ENCODE measurements at places on chromosomes 5 and 9. TPM values are rescaled to one million over a fixed set of nuclear protein-coding genes. Genes with fewer than 3 reads are reported as not detected.
A peak's percentile ranks its signal among the peaks of the same experiment; 100 is the strongest.

Gene LIFR
- 59.7 TPM for total RNA-seq

Gene ABCA1
- total RNA-seq: 8.3 TPM

Gene OTULINL
- 4.9 TPM for total RNA-seq

Gene GLRA1
- not detected for total RNA-seq

Gene HTR1A
- total RNA-seq: not detected

Gene FIBCD1
- total RNA-seq: 1.0 TPM

Gene ABLIM3
- 106 TPM for total RNA-seq

Gene LCN9
- total RNA-seq: not detected

GRCh38 chr9:100602342-100602801 lies 24.5 kb downstream of the CAVIN4 start:
- DNase-seq: no peak

DNA sequence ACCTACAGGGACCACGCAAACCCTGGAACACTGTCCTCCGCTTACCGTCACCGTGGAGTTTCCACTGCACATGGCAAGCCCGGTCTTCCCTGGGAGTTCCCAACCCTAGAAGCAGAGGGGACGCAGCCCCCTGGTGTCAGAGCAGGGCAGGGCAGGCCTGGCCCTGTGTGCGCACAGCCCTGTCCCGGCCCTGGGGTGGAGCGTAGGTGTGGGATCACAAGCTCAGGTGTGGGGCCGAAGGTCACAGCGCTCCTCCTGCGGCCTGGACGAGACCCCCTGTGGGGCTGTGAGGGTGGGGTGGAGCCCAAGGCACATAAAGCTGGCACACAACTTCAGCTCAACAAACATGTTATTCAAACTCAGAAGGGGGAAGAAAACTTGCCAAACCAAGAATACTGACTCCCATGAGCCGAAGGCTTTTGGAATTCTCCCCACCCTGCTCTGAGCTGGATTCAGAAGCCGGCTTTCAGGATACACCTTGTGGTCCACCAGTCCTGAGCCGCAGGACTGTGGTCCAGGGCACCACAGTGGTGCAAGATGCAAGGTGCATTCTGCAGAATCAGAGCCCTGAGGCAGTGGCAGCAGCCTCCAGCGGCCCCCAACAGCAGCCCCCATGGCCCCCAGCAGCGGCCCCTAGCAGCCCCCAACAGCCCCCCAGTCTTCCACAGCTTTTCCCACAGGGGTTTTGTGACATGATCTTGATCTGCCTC lies 11.8 kb upstream of the EXOC3 start:
- DNase-seq: no peak

- DNase-seq: no peak
Measured at GRCh38 chr9:79233542-79233941, 338.2 kb upstream of the TLE4 start.

DNA sequence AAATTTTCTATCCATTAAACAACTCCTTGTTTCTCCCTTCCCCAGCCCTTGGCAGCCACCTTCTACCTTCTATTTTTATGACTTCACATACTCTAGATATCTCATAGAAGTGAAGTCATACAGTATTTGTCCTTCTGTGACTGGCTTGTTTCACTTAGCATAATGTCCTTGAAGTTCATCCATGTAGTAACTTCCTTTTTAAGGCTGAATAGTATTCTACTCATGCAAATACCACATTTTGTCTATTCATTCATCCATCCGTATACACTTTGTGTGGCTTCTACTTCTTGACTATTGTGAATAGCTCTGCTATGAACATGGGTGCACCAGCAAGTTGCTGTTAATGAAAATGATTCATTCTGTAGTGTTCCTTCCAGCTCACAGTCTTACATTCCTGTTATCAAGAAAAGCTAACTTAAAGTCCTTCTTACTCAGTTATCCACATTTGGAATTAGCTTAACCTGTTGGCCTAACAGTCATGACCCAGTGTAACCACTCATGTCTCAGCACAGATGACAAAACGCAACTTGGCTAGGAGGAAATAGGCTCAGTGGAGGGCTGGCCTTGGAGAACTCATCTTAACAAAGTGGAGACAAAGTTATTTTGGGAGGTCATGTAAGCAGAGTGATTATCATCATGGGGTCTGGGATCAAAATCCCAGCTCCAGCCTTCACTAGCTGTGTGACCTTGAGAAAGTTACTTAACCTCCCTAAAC lies 129.7 kb upstream of the MAP3K1 start:
- no peak for DNase-seq

- no peak for DNase-seq
Measured at GRCh38 chr5:107671742-107672210, 1.0 kb upstream of the EFNA5 start.

GRCh38 chr9:119050281-119050680 lies 319.0 kb downstream of the BRINP1 start:
- no peak for DNase-seq

- peak; percentile 94 for DNase-seq
Measured at GRCh38 chr9:128635266-128636023, 21.2 kb downstream of the DYNC2I2 start.

DNA sequence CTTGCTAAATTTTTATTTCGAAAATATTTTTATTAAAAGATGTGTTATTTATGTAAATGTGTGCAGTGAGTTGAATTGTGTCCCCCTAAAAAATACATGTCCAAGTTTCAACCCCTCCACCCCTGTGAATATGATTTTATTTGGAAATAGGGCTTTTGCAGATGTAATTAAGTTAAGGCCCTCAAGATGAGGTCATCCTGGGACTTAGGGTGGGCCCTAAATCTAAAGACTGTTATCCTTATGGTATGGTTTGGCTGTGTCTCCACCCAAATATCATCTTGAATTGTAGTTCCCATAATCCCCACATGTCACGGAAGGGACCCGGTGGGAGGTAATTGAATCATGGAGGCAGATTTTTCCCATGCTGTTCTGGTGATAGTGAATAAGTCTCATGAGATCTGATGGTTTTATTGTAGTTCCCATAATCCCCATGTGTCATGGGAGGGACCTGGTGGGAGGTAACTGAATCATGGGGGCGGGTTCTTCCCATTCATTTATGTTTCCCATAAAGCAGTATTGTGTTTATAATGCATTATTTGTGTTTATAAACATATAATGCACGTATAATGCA lies 1.5 kb upstream of the TMED7 start:
- no peak for DNase-seq

DNA sequence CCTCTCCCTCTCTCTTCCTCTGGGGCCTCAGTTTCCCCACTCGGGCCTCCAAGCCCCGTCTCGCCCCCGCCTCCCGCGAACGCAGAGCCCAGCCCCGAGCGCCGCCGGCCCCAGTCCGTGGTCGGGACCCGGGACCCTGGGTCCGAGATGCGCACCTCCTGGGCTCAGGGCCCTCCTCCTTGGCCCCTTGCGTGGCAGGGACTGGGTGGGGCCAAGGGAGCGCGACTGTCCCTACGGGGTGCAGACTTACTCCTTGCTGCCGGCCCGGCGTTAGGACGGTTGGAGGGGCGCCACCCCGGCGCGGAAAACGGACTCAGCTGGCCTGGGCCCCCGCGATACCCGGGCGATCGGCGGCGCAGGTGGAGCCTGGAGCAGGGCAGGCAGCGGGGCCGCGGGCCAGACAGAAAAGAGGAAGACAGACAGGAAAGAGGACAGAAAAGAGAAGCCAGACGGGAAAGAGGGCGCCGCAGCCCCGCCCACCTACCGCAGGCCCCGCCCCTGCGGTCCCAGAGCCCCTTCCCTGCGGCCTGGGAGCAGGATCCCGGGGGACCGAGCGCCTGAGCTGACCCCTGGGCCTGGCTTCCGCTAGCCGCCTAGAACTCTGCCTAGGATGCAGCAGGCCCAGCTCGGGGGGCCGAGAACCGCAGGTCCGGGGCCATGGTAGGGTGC lies at the start of gene GBGT1:
TSS of gene GBGT1 (minus strand) at position 411 of the 669 bp plus-strand sequence. CDS start 1,502 bp downstream, outside the sequence.
- DNase-seq: peak; percentile 78

DNA sequence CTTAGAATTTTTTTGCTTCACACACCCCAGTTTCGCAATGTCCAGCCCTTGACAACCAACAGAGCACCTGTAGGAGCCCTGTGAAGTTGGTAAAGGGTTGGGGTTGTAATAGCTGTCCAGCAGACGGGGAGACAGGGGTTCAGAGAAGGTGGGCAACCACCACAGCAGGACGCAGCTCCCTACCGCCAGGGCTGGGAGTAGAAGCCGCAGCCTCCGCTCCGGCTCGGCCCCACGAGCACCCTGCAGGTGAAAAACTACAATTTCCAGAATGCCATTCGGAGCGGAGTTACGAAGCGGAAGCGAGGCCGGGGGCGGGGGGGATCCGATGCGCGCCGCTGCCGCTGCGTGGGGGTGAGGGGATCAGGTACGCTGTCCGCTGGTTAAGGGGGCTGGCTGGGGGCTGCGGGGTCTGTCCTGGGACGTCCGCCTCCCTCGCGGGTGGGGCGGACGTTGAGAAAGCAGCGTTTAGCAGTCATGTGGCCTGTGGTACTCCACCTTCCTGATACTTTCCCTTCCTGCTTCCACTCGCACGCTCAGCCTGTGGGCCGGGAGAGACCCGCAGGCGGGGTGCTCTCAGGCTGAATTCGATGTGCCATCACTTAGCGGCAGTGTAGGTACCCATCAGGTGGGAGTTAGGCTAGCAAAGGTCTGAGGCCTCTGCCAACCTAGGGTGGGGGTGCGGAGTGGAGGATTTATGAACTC lies at the start of gene TRMT10B:
TSS of gene TRMT10B (plus strand) at position 317 of the 702 bp plus-strand sequence. CDS start 8,127 bp downstream, outside the sequence.
- DNase-seq: peak; percentile 77

DNA sequence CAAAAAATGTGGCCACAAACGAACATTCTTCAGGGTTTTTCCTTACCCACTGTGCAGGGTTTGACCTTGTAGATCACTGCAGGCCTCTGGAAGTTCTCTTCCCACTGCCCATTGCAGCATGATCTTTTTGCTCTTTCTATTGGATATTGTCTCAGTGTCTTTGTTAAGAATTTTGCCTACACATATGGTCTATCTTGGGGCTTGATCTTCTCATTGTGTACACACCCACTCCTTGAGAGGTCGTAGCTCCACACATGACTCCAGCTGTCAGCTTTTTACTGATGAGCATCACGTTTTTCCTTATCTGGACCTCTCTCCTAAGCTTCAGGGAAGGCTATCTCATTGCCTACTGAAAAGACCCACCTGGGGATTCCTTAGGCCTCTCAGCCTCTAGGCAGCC lies 3.0 kb upstream of the GLRX start:
- no peak for DNase-seq

DNA sequence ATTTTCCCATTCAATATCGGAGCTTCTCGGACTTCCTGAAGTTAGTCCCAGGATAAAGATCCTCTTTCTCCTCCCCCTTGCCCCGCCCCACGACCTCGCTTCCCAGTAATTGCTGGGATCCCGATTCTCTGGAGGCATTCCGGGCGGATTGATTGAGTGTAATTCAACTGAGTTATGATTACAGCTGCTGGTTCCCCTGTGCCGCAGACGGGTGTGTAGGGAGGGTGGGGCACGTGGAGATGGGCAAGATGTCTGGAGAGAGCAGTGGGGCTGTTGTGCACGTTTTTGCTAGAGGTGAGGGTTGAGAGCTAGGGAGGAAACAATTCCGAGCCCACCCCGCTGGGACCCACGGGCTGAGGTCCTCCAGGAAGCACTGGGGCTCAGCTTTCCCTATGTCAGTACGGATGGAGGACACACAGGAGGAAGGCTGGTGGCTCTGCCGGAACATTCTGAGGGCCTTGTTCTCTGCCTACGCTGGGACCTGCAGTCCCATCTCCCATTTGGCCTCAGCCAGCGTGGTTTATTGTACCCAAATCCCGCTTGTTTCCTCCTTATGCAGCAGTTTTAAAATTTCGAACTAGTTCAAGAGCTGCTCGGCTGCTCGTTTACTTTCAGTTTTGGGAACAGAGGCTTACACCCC lies 2.4 kb upstream of the DMRT2 start:
- DNase-seq: no peak

DNA sequence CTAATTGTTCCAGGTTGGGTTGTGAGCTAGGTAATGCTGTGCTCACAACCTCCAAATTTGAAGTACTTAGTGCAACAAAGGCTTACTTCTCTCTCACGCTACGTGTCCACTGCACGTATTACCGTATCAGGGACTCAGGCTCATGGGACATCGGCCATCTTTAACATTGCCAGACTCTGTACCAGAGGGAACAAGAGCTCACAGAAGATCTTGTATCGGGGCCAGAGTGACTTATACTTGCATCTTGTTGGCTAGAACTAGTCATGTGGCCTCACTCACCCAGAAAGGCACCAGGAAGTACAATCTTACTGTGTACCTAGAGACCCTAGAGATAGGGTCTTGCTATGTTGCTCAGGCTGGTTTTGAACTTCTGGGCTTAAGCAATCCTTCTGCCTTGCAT lies 81.1 kb upstream of the KLF9 start:
- no peak for DNase-seq

DNA sequence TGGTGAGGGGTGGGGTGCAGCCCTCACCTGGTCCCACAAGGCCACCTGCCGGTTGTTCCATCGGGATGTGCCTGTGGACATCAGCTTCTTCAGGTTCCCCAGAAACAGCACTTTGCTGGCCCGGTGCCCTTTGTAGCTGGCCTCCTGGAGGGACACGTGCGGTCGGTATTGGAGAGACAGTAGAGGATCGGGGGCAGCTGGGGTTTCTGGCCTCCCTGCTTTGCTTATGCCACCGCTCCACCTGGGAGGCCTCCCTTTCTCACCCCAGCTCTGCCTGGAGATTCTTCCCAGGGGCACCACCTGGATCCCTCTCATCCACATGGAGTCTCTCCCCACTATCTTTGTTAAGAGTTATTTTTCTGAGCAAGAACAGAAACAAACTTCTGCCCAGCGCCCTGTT lies 13.1 kb upstream of the TRIM14 start:
- DNase-seq: no peak

GRCh38 chr9:128637656-128638055 lies 19.0 kb downstream of the DYNC2I2 start:
- DNase-seq: no peak

Measured in left cardiac atrium (tissue), 4 donors.